Retinal pigment epithelial cell (primary cell): ENCODE measurements at places on chromosomes 3 and 15.

GRCh38 chr3:44795197-44795596 is 33.6 kb downstream of the KIF15 start:
- no peak for DNase-seq

GRCh38 chr15:75023872-75024636 is 664 bp downstream of the PPCDC start:
- DNase-seq: no peak

GRCh38 chr3:108845709-108846293 is 23.2 kb downstream of the TRAT1 start:
- no peak for DNase-seq

DNA sequence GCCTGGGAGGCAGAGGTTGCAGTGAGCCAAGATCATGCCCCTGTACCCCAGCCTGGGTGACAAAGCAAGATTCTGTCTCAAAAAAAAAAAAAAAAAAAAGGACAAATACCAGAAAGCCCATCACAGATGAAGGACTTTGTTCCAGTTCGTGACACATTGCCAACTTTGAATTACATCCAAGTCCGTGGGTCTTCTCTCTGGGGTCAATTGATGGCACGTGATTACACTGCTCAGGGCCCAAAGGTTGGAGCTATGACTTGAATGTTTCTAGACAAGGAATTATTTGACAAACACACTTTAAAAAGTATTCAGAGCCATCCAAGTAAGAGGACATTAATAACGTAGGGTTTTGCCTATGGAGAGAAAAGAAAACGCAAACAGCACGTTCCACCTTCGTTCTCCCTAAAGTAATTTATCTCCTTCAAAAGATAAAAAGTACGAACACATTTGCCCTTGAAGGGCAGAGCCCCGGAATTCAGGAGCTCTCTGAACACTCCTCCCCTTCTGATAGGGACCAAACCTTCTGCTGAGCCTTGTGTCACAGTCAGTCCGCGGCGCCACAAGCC is 31.3 kb upstream of the ST3GAL6 start:
- DNase-seq: no peak

- no peak for DNase-seq
Measured at GRCh38 chr3:50373146-50374051, 14.1 kb upstream of the TMEM115 start.

DNA sequence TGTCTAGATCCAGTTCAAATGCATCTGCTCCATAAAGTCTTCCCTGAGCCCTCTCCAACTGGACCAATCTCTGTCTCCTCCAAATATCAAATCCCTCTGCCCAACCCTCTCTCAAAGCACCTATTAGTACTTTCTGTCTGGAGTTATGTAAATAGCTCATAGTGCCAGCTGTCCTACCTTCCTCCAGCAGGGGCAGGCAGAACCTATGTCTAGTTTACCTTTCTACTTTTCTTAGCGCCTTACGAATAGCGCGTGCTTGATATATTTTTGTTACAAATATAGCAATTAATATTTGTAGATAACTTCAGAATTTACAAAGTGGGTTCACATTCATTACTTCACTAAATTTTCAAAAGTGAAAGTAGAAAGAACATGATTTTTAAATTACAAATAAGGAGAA is 14.0 kb upstream of the CCDC80 start:
- no peak for DNase-seq

- no peak for DNase-seq
Measured at GRCh38 chr15:55366981-55367380, 41.2 kb downstream of the CCPG1 start.

- DNase-seq: no peak
Measured at GRCh38 chr15:39139431-39140059, 441.3 kb upstream of the THBS1 start.

GRCh38 chr3:188338086-188338485 is 184.1 kb downstream of the LPP start:
- peak; percentile 76 for DNase-seq

- no peak for DNase-seq
Measured at GRCh38 chr15:73927476-73928240, 1.4 kb downstream of the LOXL1 start.

- DNase-seq: no peak
Measured at GRCh38 chr3:3107858-3108257, 2.3 kb downstream of the IL5RA start.

DNA sequence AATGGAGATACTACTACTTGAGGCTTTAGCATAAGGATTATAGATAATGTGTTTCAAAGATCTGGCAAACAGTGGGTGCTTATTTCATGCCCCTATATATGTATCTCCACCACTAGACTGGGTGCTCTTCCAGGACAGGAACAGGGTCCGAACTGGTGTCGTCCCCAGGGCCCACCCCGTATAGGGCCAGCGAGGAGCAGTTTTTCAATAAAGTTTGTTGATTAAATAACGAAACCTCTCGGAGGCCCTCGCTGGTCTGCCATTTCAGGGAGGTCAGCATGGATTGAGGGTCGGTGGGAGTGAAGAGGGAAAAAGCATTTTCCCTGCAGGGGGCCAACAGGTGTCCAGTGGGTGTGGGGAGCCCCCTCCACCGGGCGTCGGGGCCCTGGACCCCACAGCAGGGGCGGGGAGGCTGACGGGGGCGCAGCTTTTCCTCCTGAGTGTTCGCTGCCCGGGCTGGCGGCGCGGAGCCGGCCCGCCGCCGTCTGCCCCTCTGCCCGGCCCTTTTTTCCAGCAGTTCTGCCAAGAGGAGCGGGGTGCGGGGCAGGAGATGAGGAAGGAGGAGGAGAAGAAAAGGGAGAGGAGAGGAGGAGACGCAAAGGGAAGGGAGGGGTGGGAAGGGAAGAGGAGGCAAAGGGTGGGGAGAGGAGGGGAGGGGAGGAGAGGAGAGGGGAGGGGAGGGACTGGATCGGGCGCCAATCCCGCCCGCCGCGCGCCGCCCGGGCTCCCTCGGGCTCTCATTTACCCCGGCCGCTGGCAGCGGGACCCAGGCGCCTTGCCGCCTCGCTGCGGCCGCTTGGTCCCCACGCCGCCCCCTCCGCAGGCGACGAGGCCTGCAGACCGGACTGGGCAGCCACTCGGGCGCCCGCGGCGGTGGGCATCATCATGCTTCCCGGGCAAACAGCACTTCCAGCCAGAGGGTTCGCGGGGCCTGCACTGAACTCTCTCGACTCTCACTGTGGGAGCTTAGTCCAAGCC is 66.3 kb downstream of the ISG20 start:
- DNase-seq: peak; percentile 3

- no peak for DNase-seq
Measured at GRCh38 chr3:175187586-175187985, 328.5 kb downstream of the NAALADL2 start.

DNA sequence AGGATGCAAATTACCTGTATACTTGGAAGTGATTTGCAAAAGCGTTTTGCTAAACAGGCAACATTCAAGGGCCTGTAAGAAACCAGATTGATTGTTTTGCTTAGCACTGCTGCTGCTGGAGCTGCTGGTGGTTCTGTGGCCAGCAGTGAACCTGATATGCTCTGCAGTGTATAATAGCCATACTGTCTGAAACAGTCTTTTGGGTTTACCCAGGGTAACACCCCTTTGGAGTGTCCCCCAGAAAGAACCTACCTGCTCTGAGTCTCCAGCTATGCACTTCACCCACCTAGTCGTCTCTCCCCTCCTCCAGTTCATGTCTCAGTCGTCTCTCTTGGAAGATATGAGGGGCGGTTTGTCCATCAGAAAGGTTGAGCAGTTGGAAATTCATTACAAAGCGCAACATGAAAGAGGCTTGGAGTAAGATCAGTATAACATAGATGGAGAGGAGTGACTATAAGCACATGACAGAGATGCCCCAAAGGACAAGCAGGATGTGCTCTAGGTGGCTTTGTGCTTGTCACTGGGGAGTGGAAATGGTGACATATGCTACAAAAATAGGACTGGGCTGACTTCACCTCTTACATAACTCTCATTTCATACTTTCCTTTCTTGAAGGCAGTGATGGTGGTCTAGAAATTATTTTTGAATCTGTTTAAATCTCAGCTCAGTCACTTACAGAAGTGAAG is 3.8 kb downstream of the MKRN2 start:
- DNase-seq: no peak

DNA sequence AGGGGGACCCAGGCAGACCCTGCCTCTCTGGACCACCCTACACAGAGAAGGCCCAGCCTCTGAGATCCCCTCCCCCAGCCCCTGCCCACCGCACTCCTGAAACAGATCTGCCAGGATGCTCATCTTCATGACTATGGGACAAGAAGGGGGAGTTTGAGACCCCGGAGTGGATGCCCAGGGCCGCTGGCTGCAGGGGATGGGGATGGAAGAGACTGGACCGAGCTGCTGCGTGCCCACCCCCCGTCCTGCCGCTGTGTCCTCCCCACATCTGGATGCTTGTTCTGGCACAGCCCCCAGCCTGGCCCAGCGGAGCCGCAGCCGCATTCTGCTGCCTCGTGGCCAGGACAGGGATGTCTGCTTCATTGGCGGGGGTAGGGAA is 30.3 kb upstream of the SEMA3F start:
- no peak for DNase-seq

DNA sequence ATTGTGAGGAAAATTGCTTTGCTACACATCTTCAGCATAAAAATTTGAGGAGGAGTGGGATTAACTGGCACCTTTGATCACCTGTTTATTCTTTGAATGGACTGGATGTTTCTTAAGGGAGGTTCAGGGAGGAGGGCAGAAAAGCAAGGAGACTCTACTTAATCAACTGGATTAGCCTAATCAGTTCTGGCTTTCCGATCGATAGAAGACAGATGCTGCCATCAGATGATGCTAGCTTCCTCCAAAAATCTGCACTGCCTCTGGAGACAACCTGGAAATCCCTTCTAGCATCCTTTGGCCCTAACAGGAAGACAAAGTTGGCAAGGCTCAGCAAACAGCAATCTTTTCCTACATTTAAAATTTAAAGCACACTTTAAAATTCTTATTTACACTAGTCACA is 197.8 kb downstream of the EBLN2 start:
- DNase-seq: no peak

- DNase-seq: no peak
Measured at GRCh38 chr15:40776537-40777141, 6.9 kb downstream of the C15orf62 start.

GRCh38 chr3:29183346-29184087 is 97.4 kb upstream of the RBMS3 start:
- DNase-seq: peak; percentile 44

DNA sequence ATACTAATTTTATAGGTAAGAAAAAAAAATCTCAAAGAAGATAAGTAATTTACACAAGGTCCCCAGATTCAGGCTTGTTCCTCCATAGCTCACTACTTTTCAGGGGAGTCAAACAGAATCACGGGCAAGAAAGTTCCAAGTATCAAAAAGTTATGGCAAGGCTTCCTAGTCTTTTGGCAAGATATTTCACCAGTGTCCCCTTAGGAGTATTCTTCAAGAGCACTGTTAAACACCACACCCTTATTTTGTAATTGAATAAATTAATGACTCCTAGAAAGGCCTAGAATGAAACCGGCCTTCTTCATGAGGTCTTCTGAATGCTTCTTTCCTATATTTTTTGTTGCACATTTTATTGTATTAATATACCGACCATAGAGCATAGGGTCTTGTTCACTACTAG is 109.7 kb downstream of the MYLK start:
- DNase-seq: no peak

GRCh38 chr15:33256874-33257273 is 53.9 kb upstream of the RYR3 start:
- no peak for DNase-seq

GRCh38 chr3:188240189-188240981 is 86.4 kb downstream of the LPP start:
- DNase-seq: no peak

DNA sequence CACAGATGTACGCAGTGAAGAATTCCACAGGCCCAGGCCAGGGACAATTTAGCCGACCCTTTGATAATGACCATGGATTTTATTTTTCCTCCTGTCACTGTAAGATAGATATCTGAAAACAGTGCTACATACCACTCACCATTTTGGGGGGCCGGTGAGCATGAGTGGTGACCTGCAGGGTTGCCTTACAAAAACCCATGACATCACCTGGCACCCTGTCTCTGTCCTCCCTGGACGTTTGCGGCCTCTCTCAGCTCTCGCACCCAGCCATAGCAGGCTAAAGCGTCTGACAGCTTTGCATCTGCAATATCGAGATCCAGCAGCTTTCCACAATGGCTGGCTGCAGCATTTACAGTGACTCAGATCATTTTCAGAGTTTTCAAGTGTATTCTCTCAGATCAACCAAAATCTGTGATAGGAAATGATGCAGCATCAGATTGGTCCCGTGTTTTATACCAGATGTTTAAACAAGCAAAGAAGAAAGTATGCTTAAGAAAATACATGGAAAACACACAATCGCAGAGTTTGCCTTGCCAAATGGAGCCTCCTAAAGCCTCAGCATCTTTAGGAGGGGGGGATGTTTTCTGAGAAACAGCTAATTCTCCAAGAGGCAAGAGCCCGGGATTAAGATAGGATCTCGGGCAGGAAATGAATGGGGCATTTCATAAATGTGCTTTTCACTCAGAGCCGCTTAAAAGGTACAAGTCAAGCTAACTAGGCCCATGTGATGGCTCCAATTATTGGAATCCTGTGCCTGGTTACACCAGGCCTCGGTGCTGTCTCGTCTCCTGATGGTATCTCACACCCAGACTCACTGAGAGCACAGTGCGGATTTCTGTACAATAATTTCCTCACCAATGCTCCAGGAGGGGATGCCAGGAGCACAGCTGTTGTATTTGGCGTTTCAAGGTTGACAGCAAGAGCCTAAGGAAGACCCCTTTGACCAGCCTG is 257.3 kb downstream of the XXYLT1 start:
- DNase-seq: peak; percentile 73

DNA sequence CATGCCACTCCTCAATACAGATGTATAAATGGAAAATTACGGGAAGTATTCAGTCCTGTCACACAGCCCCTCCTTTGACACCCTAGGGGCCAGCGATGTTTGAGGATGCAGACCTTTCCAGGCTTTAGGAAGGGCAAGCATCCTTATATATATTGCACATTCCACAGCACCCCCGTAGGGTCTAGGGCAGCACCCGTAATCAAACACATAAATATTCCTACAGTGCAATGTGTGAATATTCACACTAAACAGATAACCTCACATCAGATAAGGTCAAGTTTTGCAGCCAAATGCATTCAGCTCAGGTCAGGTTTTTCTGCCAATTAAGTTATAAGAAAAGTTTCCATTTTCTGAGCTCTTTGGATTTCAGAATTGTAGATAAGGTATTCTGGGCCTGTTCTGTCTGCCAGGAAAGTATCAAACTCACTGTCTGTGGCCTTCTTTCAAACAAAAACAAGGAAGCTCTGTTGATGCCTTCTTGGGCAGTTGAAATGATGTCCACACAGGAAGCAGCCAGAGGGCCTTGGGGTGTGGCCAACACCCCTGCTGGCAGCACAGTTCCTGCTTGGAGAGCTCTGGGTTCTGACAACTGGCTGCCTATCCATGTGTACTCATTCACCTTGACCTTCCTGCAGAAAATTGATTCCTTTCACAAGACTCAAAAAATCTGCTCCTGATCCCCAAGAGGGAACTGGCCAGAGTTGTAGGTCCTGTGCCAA is 427.0 kb downstream of the NTRK3 start:
- DNase-seq: no peak

DNA sequence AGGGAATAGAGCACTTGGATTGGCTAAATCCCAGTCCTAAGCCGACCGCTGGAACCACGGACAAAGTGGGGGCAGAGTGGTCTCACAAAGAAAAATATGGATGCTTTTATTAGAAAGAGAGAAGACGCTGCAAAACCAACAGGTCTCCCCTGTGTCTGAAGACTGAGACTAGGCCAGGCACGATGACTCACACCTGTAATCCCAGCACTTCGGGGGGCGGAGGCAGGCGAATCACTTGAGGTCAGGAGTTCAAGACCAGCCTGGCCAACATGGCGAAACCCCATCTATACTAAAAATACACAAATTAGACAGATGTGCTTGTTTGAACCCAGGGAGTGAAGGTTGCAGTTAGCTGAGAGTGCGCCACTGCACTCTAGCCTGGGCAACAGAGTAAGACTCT is 61.8 kb downstream of the ZDHHC19 start:
- no peak for DNase-seq

GRCh38 chr3:196513697-196514349 is 1.3 kb downstream of the SMCO1 start:
- DNase-seq: no peak
